ENCODE measurements at places on chromosomes 3 and 15. TPM values are rescaled to one million over a fixed set of nuclear protein-coding genes. Genes with fewer than 3 reads are reported as not detected.

CLDN16 gene
- 1.3 TPM for total RNA-seq

LARP6 gene
- total RNA-seq, result 32.0 TPM

CFAP20DC gene
- total RNA-seq, result 7.7 TPM

ZNF774 gene
- 3.6 TPM for total RNA-seq

GABRR3 gene
- total RNA-seq, result not detected
